Nephron progenitor cell (in vitro differentiated cells): ENCODE measurements at places on chromosomes 4 and X.
A peak's percentile ranks its signal among the peaks of the same experiment; 100 is the strongest.

DNA sequence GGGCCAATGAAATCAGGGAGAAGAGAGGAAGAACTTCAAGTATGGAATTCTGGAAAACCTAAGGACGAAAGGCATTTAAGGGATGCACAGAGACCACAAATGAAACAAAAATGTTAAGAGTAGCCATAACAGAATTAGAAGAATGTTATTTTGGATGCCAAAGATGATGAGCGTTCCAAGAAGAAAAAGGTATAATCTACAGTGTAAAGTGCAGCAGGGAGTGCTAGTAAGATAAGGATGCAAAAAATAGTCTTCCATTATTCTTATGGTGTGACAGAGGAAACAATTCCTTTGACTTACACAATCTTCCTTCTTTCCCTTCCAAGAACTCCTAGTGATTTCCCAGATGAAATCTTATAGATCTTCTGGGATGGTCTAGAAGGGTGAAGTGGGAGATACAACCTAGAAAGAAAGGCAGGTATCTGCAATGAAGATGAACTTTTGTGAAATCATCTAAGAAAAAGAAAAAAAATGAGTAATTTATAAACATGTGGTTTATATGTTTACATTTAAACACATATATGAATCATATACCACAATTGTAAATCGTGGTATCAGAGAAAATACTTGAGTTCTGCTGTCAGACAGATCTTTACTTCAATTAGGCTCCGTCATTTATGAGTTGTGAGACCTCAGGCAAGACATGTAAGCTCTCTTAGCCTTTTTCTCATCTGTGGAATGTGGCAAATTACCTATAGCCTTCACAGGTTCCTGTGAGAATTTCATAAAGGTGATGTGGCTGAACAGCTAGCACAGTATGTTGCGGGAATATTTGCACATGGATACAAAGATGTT, 8.1 kb downstream of the MORF4L2 start:
- peaks cover 54% of the 10 kb centered on the region for H3K36me3 ChIP-seq
- H3K4me3 ChIP-seq, result no peak overlapping the region
- DNase-seq, result no peak
- H3K27ac ChIP-seq, result no peak overlapping the region
- no peaks in the 10 kb centered on the region for H3K27me3 ChIP-seq

GRCh38 chr4:52081216-52081615, 30.1 kb downstream of the SPATA18 start:
- peaks cover 26% of the 10 kb centered on the region for H3K27me3 ChIP-seq
- H3K4me1 ChIP-seq, result peaks cover under 1% of the 10 kb centered on the region
- H3K4me3 ChIP-seq, result no peak overlapping the region
- no peak overlapping the region for H3K27ac ChIP-seq
- H3K36me3 ChIP-seq, result no peaks in the 10 kb centered on the region
- no peak for DNase-seq

DNA sequence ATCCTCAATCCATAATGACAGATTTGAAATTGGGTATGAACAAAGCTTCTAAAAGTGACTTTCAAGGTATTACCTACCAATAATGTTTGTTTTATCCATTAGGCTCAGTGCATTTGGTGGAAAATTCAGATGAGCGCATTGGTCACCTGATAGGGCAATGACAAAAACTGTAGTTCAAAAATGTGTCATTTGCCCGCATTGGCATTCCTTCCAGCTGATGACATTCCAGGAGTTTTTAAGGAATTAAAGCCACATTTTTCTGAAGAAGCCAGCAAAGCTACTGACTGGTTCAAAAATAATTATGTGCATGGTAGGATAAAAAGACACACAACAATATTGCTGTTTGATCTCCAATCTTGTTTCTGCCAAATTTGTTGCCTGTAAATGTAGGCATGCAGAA, 473.4 kb upstream of the CPEB2 start:
- peaks cover 6% of the 10 kb centered on the region for H3K27me3 ChIP-seq
- no peaks in the 10 kb centered on the region for H3K4me1 ChIP-seq
- H3K4me3 ChIP-seq, result no peak overlapping the region
- H3K36me3 ChIP-seq, result no peaks in the 10 kb centered on the region
- H3K27ac ChIP-seq, result no peak overlapping the region
- DNase-seq, result no peak

DNA sequence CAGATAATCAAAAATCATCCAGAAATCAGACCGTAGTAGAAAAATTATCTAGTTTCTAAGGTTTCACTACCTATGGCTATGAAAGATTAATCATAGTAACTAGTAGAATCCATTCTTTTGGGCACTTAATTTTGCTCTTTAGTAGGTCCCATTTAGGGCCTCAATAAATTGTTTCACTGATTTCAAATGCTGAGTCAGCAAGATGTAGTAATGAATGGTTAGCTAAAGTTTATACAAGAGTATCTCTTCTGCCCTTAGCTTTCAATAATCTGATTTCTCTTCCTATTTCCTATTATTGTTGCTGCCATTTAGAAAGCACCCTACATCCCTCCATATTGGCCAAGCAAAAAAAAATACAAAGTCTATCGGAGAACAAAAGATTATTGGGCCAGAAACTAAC, 283.2 kb upstream of the PCDH10 start:
- no peak for DNase-seq
- no peak overlapping the region for H3K4me3 ChIP-seq
- H3K36me3 ChIP-seq, result no peaks in the 10 kb centered on the region
- no peaks in the 10 kb centered on the region for H3K4me1 ChIP-seq
- no peak overlapping the region for H3K27ac ChIP-seq

GRCh38 chr4:69527924-69528323, 32.2 kb upstream of the UGT2B4 start:
- DNase-seq, result no peak
- no peak overlapping the region for H3K4me3 ChIP-seq
- H3K27ac ChIP-seq, result no peak overlapping the region
- no peaks in the 10 kb centered on the region for H3K36me3 ChIP-seq
- no peaks in the 10 kb centered on the region for H3K4me1 ChIP-seq

- H3K27me3 ChIP-seq, result peaks cover 100% of the 10 kb centered on the region
- H3K4me1 ChIP-seq, result peaks cover 49% of the 10 kb centered on the region
- peak overlapping the region; percentile 74 for H3K4me3 ChIP-seq
- no peak overlapping the region for H3K27ac ChIP-seq
- no peaks in the 10 kb centered on the region for H3K36me3 ChIP-seq
Measured at GRCh38 chr4:112511093-112511802, 4.7 kb downstream of the NEUROG2 start.

DNA sequence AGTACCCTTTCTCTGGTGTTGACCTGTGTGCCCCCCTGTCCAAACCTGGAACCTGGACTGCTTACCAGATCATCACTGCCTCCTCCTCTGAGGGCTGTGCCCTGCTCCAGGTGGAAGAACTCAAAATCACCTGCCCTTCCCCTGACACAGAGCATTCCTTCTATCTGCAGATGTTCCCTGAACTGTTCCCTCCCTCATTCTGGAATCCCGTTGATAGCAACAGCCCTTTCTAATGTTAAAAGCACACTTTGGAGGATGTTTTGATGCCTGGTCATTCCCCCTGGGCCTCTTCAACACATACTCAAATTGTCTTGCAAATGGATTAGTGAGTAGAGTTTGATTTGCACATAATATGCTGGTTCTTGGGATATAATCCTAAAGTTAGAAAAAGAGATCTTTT, 225.8 kb downstream of the FGF13 start:
- peaks cover 3% of the 10 kb centered on the region for H3K27me3 ChIP-seq
- no peaks in the 10 kb centered on the region for H3K36me3 ChIP-seq
- H3K4me1 ChIP-seq, result no peaks in the 10 kb centered on the region
- no peak for DNase-seq

DNA sequence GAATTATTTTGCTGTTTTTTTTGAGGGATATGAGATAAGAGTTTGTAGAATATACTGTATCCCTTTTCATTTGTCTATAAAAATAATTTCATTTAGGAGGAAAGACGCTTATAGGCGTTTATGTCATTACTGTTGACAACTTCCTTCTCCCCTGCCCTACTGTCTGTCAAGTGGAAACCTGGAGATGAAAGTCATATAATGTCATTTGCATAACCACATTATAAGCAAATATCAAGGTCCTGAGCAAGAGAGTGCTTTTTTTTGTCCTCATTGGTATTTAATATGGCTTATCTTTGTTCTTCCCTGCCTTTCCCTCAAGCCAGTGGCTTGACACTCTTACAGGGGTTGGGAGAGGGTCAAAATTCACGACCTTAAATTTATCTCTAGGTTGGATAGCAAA, 55.8 kb downstream of the LRP2BP start:
- DNase-seq, result no peak
- H3K4me1 ChIP-seq, result peaks cover 14% of the 10 kb centered on the region
- peaks cover 61% of the 10 kb centered on the region for H3K36me3 ChIP-seq

DNA sequence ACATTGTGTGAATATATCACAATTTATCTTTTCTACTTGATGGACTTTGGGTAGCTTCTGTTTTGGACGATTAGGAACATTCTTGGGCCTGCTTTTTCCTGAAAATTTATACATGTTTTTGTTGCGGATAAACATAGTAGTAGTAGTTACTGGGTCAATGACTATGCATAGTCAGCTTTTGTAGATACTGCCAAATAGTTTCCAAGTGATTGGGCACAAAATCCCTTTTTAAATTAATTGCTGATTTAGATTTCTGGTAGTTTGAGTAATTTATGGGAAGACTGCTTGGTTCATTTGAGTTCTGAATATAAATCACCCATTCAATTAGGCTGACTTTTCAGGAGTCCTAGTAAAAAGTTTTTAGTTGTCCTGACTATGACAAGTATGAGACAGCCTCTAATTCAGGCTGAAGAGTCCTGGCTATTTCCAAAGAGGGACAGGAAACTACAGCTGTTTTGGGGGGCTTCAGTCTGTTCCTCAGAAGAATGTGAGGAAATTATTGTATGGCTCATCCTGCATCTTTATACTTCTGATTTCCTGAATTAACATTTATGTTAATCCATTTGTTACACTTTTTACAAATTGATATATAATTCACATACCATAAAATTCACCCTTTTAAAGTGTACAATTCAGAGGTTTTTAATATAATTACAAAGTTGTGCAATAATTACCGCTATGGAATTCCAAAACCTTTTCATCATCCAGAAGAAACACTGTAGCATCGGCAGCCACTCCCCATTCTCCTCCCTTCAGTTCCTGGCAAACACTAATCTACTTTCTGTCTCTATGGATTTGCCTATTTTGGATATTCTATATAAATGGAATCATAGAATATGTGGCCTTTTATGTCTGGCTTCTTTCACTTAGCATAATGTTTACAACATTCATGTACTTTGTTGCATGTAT, 14.2 kb downstream of the LRP2BP start:
- H3K4me3 ChIP-seq, result no peak overlapping the region
- no peaks in the 10 kb centered on the region for H3K27me3 ChIP-seq
- H3K36me3 ChIP-seq, result peaks cover 30% of the 10 kb centered on the region
- DNase-seq, result no peak

DNA sequence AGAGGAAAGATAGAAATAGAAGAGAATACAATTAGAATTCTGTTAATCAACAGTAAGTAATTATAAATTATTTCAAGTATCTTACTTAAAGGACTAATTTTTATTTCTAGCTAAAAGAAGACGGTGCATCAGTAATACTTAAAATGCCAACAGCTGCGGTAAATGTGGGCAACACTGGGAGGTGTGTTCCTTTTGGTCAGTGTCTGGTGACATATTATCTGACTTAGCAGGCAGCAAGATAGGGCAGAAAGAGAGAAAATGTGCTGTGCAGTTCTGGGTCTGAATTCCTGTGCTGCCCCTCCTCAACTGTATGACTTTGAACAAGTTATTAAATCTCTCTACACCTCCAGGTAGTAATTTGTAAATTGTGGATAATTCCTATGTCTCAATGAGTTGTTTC, 120.6 kb downstream of the ZNF827 start:
- H3K4me1 ChIP-seq, result peaks cover 39% of the 10 kb centered on the region
- peaks cover 2% of the 10 kb centered on the region for H3K27me3 ChIP-seq
- no peak overlapping the region for H3K4me3 ChIP-seq
- H3K27ac ChIP-seq, result no peak overlapping the region
- H3K36me3 ChIP-seq, result peaks cover 93% of the 10 kb centered on the region
